ENCODE measurements at places on chromosomes 5 and 9.
A peak's percentile ranks its signal among the peaks of the same experiment; 100 is the strongest.

- peak; percentile 24 for DNase-seq
Observed at GRCh38 chr5:98433022-98433421, 340.4 kb upstream of the RGMB start.

- no peak for DNase-seq
Observed at GRCh38 chr5:81843845-81844244, 92.9 kb upstream of the SSBP2 start.

DNA sequence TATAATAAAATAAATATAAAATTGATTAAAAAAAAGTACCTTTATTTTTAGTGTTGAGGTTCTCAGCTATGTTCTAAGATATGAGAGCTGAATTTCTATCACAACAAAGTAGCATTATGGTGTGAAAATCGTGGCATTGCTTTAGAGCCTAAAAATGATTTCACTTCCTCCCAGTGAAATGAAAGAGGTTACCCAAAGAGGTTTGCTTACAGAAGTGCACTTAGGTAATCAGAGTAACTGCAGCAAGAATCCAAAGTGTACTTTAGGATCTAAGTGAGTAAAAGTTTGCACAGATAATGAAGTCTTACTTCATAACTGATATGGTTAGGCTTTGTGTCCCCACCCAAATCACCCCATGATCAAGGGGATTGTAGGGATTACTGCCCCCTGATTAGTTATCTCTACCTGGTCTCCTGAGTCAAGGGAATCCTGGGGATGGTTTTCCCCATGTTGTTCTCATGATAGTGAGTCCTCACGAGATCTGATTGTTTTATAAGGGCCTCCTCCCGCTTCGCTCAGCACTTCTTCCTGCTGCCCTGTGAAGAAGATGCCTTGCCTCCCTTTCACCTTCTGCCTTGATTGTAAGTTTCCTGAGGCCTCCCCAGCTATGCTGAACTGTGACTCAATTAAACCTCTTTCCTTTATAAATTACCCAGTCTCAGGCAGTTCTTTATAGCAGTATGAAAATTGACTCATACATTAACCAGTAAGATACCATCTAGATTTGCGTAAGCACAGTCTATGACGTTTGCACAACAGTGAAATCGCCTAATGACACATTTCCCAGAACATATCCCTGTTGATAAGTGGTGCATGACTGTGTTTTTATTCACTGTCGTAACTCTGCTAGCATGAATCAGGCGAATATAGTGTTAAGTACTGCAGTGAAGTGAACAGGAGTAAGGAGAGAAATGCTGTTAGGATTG lies 40.3 kb upstream of the LRRC70 start:
- peak; percentile 76 for DNase-seq

- DNase-seq = no peak
Observed at GRCh38 chr9:34370335-34370969, 6.2 kb downstream of the MYORG start.

DNA sequence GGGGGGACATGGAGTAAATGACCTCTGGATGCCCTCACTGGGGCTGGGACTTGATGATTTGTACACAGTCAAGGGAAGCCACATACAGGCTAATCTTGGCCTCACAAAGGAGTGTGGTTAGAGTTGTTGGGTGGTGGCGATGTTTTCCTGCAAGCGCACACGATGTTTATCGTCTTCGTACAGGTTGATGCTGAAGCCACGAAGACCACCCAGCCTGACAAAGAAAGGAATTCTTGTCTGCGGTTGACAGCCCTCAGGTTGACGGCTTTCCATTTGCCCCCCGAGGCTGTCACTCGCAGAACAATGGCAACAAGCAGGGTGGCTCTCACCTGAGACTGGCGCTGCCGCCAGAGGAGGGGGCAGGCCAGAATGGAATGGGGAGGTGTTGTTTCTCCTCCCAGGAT lies 14.1 kb upstream of the XPA start:
- DNase-seq = no peak

- DNase-seq = no peak
Observed at GRCh38 chr5:119596046-119596445, 33.3 kb upstream of the FAM170A start.

DNA sequence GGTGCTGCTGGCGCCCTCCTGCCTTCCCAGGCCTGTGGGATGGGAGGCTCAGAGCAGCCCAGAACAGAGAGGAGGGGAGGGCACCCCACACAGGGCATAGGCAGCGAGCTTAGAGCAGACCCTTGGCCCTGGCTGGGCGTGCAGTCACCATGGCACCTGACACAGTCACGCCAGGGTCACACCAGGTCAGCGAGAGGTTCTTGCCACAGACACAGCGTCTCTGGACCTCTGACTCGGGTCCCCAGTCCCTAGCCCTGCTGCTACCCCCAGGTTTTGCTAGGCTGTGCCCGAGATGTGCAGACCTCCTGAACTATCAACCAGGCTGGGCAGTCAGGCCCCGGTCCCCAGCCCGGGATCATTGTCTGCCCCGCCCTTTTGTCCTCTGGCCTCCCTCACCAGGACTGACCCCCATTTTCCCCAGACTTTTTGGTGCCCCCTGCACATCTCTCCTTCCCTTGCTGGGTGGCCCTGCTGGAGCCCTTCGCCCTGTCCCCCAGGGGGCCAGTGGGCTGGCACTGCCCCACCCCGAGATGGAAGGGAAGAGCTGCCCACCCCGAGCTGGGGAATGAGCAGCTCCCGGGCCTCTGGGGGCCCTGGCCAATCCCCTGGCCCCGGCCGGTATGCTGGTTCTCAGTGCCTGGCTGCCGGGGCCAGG lies 24.5 kb upstream of the NOTCH1 start:
- no peak for DNase-seq

DNA sequence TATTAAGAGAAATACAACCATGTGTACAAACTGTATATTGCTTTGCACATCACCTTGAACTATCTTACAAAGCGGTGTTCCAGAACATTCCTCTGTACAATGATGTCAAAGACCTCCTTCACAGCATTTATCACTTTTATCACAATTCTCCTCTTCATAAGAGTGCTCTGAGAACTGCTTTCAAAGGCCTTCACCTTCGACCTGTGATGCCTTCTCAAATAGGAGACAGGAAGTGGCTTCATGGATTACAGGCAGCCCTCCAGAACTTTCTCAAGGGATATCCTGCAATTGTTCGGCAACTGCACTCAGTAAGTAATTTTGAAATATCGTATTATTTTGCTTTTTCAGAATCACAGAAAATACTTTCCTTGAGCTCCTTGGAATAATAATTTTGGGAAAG lies 68.0 kb upstream of the IL7R start:
- DNase-seq = no peak

GRCh38 chr9:108345826-108346225 lies 510.0 kb downstream of the ACTL7B start:
- no peak for DNase-seq

DNA sequence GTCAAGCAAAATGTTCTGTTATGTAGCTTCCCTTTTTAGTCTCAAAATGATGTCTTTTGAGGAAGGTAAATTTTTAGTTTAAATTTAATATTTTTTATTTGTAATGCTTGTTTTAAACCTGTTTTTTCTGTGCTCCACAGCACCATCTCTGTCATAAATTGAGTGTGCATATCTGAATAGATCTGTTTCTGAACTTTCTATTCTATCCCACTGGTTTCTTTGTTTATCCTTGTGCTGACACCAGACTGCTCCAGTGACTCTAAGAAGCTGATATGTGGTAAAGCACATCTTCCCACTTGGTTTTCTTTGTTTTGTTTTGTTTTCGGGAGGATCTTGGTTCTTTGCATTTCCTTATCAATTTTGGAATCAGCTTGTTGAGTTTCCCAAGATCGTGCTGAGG lies 7.1 kb upstream of the RNF145 start:
- peak; percentile 9 for DNase-seq

- DNase-seq = no peak
Observed at GRCh38 chr5:164012371-164012770, 507.0 kb downstream of the MAT2B start.

GRCh38 chr9:126818482-126818881 lies 13.6 kb downstream of the ZBTB43 start:
- no peak for DNase-seq

GRCh38 chr9:120698766-120699165 lies 15.5 kb downstream of the MEGF9 start:
- DNase-seq = no peak

DNA sequence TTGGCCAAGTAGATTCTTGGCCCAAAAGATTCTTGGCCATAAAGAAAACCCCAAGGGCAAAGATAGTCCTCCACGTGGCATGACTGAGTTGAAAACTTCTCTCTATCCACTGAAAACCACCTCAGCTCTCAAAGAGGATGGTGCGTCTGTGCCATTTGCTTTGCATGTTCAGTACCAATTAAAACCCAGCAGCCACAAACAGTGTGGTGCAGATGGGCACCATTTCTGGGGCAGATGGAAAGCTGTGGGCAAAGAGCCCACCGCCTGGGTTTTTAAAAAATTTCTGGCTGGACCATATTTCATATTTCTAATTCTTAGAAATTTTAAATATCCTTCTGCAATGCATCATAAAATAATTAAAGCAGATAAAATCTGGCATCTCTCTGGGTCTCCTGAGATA lies 84.5 kb upstream of the PUM3 start:
- no peak for DNase-seq

DNA sequence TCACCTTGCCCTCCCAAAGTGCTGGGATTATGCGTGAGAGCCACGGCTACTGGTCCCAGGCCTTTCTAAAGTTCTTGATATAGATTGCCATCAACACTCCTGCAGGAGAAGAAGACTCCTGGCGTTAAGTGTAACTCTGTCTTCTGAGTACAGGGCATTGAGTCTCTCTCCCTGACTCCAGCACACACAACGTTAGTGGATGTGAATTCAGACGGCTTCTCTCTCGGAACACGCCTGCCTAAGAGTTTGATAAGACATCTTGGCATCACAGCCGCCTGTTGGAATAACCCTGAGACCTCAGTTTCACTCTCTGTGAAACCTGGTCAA lies 27.5 kb upstream of the PPARGC1B start:
- no peak for DNase-seq

DNA sequence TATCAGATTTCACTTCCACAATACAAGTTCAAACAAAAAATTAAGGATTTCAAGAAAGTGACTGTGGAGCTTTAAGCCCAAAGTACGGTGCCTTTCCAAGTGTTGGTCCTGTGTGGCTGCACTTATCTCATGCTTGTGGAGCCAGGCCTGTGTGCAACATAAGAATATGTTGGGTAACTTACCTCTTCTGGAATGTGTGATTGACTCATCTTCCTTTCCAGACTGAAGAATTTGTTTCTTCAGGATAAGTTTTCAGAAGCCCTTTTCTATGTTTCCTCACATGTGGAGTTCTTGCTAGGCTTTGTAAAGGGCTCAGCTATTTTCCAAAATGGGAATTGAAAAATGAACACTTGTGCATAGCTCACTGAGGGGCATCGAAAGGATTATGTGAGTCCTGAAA lies 485.1 kb upstream of the PAPPA start:
- peak; percentile 89 for DNase-seq

DNA sequence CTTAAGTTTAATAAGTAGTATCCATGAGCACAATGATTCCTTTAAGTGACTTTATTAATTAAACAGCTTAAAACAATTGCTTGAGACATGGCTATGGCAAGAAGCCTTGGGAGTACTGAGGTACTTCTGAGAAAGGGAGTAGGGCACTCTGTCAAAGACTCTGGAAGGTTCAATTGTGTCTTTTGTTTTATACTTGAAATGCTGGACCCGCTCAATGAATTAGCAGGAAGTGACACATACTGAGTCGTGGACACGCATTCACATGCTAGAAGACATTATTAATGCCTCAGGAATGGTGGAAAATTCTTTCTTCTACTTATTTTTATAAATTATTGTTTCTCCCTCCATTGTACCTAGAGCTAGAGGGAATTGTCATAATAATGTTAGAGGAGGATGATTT lies 347.3 kb upstream of the ZNF608 start:
- DNase-seq = peak; percentile 92
